ENCODE measurements at places on chromosomes 4 and X.
A peak's percentile ranks its signal among the peaks of the same experiment; 100 is the strongest.

- DNase-seq = no peak
Observed at GRCh38 chrX:71667328-71668247, at the start of gene LOC101059915. LOC101059915 (plus strand) TSS chrX:71667546.

- no peak for DNase-seq
Observed at GRCh38 chr4:48248559-48248953, 21.1 kb downstream of the TEC start.

- no peak for DNase-seq
Observed at GRCh38 chrX:9772943-9773342, 7.3 kb upstream of the GPR143 start.

DNA sequence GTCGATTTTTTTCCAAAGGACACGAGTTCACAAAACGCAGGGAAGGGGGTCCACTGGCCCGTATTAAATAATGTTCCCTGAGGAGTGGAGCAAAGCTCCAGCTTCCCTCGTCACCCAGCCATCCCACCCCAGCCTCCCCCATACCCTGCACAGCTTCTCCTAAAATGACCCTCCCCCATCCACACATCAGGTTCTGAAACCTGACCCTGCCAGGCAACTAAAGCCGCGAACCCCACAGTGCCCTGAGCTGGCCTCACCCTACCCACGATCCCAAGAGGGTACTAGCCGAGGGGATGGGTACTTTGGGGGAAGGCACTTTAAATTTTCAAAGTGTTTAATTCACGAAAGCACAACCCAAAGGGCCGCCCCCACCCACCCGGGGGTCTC is 634 bp downstream of the APOO start:
- DNase-seq = no peak

DNA sequence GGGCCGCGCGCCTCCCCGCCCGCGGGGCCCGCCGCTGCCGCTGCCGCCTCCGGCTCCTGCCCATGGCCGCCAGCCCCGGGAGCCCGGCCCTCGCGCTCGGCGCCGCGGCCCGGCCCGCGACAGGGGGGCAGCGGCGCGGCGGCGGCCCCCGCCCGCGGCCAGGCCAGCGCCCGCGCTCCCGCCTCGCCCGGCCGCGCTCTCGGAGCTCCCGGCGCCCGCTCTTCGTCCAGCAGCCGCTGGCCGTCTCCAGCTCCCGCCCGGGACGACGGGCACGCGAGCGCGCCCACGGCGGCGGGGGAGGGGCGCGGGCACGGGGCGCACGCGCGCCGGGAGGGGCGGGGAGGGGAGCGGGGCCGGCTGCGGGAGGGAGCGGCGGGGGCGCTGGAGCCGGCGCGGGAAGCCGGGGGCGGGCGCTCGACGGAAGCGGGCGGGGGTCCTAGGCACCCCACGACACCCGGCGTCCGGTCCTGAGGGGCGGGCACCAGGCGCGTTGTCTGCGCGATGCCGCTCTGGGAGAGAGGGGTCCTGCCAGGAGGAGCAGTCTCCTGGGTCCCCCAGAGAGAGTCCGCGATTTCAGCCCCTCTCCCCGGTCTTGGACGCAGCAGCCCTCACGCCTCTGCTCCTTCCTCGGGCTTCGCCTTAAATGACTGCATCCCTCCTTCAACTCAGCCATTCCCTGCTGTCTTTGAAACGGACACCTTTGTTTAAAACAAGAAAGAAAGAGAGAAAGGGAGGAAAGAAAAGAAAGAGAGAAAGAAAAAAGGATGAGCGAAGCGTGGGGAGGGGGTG is 490 bp upstream of the PDZD4 start:
- peak; percentile 47 for DNase-seq

GRCh38 chrX:100980608-100981497 is 11.3 kb downstream of the ARL13A start:
- no peak for DNase-seq

DNA sequence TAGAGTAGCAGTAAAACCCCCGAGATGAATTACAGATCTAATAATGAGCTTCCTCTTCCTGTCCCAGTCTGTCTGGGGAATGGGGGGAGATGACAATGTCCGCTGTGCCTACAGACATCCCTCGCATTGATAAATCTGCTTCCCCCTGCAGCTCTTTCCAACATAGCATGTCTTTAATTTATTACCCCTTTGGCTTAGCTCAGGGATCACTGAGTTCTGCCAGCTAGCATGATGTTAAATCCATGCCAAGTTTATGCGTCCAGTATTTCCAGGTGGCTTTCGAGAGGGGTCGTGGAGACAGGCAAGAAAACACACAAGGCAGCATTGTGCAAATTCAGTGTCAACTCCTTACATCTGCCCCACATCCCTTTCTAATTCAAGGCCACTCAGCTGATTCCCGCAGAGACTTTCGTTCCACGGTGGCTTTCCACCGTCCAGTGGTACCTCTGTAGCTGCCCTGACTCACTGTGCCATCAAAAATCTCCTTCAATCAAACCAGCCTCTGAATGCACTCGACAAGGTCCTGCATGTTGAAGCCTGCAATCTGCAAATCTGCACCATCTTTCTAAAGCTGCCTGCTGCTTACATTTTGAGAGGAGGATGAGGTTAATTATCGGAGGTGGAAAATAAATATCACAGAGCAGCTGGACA is 75.1 kb downstream of the MXRA5 start:
- peak; percentile 10 for DNase-seq

- DNase-seq = no peak
Observed at GRCh38 chr4:151052785-151053184, 37.7 kb upstream of the LRBA start.

- DNase-seq = no peak
Observed at GRCh38 chrX:143581240-143581639, 54.7 kb downstream of the SLITRK4 start.

GRCh38 chr4:138673053-138673452 is 342.5 kb upstream of the NOCT start:
- DNase-seq = no peak

- DNase-seq = no peak
Observed at GRCh38 chrX:100830143-100830542, 10.0 kb downstream of the CSTF2 start.

DNA sequence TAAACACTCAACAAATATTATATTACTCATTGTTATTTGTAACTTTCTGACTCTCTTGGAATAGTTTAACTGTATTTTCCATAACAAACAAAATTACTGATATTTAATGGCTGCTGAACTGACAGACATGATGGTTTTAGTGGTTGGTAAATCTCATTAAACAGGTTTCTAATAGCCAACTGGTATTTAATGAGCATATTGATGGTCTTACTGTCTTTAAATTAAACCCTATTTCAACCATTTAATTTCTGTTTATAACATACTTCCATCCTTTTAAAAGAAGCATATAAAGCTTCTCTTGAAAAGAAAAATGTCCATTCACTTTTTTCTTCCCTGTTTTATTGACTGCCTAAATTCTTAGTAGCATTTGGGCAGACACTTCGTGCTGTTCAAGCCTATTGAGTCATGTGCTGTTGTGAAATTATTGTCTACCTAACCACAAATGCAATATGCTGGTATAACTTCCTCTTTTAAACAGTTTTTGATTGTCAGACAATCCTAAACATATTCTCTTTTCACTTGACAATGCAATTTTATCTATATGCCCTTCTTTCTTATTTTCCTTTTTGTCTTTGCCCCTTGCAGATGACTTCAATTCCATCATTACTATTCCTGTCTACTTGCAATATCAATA is 163.9 kb upstream of the SLC7A11 start:
- DNase-seq = no peak

- DNase-seq = no peak
Observed at GRCh38 chr4:25347971-25348370, 29.1 kb upstream of the ANAPC4 start.

DNA sequence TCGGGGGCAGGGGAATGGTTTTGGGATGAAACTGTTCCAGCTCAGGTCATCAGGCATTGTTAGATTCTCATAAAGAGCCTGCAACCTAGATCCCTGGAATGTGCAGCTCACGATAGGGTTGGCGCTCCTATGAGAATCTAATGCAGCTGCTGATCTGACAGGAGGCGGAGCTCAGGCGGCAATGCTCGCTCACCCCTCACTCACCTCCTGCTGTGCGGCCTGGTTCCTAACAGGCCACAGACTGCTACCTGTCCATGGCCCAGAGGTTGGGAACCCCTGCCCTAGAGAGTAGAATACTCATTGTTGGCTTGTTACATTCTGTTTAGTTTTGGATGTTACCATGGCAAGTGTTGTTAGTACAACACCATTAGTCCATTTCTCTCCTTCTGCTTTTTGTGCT is 40.8 kb upstream of the STX18 start:
- DNase-seq = peak; percentile 36

DNA sequence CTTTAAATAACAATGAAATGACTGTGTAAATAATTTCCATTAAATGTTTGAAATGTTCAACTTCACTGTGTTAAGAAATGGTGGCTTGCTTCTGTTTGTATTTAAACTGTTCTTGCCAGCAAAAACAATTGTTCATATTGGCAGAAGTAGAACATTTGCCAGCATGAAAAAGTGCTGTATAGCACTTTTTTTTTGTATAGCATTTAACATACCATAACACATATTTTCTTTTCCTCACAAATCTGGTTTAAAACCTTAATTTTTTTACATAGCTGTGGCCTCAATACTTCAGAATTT is 94.1 kb downstream of the COX18 start:
- no peak for DNase-seq

DNA sequence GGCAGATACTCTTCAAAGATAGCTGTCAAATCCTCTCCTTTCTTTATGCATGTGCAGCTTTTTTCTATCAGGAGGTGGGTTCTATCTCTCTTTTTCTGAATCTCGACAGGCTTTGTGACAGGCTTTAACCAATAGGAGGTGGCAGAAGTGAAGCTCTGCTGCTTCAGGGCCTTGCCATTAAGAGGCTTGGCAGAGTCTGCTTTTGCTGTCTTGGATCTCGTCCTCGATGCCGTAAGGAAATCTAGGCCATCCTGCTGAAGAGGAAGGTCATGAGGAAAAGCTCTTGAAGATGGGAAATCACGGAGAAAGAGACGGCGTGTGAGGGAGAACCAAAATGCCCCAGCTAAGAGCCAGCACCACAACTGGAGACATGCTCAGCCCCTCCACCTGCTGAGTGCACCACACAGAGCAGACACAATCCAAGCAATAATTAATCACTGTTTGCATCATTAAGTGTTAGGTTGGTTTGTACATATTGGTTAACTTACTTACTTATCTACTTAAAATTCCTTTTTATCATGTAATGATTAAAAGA is 92.2 kb downstream of the DDIT4L start:
- no peak for DNase-seq

- DNase-seq = no peak
Observed at GRCh38 chrX:115189110-115189509, at the start of gene RBMXL3. RBMXL3 (plus strand) TSS chrX:115189410; CDS start chrX:115189442, 32 bp downstream.

GRCh38 chrX:124125471-124125870 is 164.0 kb downstream of the STAG2 start:
- no peak for DNase-seq

- no peak for DNase-seq
Observed at GRCh38 chrX:7334253-7334935, 186.4 kb upstream of the PUDP start.

GRCh38 chr4:88746206-88746605 is 48.6 kb upstream of the NAP1L5 start:
- no peak for DNase-seq

GRCh38 chr4:44679060-44679459 is 840 bp downstream of the GUF1 start:
- DNase-seq = no peak

DNA sequence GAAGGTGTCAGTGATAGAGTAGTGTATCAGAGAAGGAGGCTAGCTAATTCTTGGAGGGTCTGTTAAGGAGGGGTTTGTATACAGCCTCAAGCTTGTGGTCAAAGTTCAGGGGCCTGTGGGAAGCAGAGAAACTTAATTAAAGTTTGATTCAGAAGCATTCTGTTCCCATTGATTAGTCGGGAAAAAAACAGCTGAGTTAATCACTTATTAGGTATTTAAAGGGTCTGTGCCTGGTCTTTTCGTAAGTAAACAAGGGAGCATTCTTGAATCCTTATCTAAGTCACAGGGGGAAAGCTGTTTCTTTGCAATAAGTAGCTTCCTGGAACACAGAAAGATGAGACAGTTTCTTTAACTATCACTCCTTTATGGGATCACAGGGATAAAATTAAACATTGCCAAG is 492.1 kb downstream of the PCDH10 start:
- peak; percentile 12 for DNase-seq

- peak; percentile 24 for DNase-seq
Observed at GRCh38 chrX:124426288-124427169, 80.2 kb downstream of the SH2D1A start.

GRCh38 chr4:25818876-25819275 is 43.9 kb downstream of the SEL1L3 start:
- DNase-seq = no peak

DNA sequence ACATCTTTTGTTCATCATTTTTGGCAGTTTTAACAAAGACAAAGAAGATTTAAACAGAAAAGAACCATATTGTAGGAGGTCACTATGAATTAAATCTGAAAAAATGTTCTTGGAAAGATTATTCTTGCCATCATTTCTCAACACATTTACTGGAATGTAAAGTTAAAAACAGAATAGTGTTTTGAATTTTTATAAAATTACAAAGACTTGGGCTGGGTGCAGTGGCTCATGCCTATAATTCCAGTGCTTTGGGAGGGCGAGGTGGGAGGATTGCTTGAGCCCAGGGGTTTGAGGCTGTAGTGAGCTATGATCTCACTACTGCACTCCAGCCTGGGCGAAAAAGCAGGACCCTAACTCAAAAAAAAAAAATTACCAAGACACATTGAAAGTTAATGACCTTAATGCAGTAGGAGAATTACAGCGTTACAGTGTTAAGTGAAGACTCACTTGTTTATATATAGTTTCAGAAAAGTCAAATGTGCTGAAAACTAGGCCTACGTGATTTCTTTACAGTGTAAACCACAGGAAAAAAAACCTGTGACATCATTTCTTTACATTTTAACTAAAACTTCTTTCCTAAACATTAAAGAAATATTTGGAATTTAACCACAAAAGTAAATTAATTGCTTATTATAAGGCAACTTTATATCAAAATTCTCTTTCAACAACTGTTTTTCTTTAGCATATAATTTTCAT is 7.9 kb downstream of the FAM13A start:
- no peak for DNase-seq

DNA sequence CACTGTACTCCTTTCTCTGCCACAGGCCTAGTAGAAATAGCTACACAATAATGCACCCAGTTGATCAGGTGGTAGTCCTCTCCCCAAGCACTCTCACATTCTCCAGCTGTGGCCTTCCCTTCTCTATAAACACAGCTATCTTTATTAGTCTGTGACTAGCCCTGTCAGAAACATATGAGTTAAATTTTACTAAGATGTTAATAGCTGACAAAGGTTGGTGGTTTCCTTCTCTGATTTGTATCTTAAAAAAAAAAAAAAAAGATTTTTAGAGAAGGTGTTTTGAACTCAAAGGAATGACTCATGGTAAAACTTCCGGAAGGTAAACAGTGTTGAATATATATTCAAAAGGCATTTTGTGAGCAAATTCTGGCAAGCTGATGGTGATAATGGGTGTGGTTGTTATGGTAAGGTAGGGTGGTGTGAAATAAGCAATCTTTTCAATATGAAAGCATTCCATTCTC is 327.4 kb downstream of the PPP3CA start:
- DNase-seq = no peak

GRCh38 chr4:87120010-87120409 is 100.4 kb downstream of the KLHL8 start:
- DNase-seq = no peak

GRCh38 chr4:5488413-5488812 is 219.9 kb downstream of the EVC2 start:
- DNase-seq = no peak

GRCh38 chrX:153901753-153902140 is 2.7 kb upstream of the AVPR2 start:
- no peak for DNase-seq
